IMR-90 (cell line): ENCODE measurements at places on chromosomes 3 and 15.
A peak's percentile ranks its signal among the peaks of the same experiment; 100 is the strongest.

DNA sequence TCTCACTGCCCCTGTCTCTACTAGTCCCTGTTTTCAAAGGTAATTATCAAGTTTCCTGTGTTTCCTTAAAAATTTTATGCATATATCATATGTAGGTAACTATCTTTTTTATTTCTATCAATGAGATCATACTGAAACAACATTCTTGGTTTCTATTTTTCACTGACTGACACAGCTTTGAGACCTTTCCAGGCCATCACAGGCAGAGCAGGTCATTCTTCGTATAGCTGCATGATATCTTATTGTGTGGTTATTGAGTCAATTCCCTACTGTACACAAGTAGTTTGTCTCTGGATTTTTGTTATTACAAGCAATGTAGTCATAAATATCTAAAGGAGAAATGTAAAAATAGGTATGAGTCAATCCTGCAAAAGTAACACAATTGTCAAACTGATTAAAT, 169.6 kb downstream of the CFAP20DC start:
- peak; percentile 77 for DNase-seq

DNA sequence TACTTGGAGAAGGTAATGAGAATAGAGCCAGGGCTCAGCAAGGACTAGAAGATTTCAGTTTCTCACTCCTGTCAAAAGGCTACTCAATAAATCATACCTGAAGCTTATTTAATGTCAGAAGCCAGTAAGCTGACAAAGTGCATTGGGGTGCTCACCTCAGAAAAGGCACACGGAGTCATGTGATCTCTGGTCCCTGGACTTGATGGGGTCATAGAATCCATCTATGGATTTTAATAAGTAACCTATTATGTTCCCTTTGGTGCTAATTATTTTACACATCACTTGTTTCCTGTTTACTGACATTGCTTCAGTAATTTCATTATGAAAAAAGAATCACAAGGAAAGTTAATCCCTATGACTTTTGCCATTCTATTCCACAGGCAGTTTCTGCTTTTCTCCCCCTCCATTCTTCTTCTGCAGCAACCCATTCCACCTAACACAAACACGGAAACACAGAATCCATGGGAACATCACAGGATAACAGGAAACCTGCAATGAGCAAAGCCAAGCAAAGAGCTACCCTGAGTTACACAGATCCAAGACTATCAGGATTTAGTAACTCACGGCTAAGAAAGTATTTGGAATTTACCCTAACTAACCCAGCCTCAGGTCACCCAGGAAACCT, 159.6 kb downstream of the MEIS2 start:
- DNase-seq: no peak

DNA sequence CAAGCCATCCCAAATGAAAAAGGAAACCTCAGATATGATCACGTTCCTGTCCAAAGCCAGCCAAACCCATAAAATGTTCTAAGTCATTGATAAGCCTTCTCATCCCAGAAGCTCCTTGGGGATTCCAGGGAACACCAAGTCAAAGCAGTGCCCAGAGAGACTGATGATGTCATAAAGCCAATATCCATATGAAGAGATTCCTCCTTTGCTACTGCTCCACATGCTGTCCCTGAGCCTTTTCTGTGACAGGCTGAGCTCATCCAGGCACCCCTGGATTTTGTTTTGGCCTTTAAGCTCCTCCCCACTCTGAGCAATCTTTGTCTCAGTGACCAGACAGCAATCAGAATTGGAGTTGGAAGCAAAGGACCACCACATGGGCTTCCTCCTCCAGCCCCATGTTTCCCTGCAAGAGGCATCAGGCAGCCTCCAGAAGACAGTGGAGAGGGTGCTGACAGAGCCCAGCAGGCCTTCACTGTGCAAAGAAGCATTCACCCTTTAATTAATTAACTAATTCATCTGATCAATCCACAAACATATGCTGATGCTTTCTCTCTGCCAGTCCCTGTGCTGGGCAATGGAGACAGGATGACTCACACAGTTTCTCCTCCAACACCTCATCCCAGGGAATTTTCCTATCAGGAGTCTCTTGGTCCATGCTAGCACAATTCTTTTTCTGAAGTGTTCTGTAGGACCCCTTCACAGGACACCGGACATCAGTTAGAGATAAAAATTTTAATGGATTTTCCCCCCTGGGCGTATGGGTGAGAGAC, 25.0 kb downstream of the MEX3B start:
- DNase-seq: peak; percentile 30

GRCh38 chr3:47991341-47991740, 24.9 kb downstream of the MAP4 start:
- DNase-seq: no peak

- no peak for DNase-seq
These were observed 22.4 kb upstream of the ARHGEF3 start for GRCh38 chr3:56823984-56824703.

DNA sequence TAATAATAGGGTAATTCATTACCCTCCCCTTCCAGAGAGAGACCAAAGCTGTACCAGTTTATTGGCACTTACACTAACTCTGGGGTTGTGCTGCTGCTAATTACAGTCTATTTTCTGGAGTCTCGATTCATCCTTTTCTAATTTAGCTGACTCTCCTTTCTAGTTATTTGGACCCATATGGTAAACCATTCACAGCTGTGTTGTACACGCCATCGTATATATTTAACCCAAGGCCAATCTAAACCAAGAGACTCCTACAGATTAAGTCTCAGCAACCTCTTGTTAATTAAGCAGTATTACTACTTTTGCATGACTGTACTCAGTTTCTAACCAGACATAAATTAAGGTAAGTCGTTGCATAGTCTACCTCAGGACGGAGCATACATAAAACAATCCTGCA, 22.5 kb downstream of the ANXA2 start:
- no peak for DNase-seq

GRCh38 chr3:169497567-169498257, 165.8 kb downstream of the MECOM start:
- DNase-seq: peak; percentile 47

DNA sequence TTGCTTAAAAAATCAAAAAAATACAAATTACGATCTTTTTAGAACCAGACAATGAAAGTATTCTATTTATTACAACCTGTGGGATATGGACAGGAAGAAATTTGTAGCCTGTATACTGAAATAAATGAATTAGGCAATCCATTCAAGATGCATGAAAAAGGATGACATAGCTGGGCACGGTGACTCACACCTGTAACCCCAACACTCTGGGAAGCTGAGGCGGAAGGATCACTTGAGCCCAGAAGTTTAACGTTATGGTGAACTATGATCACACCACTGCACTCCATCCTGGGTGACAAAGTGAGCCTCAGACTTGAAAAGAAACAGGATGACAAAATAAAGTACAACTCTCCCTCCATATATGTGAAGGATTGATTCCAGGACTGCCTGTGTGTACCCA, 74.1 kb downstream of the MSL2 start:
- DNase-seq: peak; percentile 9

DNA sequence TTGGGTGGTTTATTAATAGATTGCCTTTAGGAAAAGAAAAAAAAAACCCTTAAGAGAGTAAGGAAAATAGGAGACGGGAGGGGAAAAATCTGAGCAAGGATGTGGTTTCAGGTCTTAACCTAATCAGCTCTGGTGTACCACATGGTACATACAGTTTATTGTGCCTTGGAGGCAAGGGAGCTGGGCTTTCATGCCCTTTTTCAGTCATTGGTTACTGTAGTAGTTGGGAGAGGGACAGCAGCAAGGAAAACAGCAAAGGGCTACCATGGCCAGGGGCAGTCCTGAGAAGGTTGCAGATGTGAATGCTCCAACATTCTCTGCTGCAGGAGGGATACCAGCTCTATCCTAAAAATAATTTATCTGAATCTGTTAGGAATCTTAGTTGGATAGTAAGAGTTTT, 5.9 kb downstream of the CMC1 start:
- DNase-seq: no peak

DNA sequence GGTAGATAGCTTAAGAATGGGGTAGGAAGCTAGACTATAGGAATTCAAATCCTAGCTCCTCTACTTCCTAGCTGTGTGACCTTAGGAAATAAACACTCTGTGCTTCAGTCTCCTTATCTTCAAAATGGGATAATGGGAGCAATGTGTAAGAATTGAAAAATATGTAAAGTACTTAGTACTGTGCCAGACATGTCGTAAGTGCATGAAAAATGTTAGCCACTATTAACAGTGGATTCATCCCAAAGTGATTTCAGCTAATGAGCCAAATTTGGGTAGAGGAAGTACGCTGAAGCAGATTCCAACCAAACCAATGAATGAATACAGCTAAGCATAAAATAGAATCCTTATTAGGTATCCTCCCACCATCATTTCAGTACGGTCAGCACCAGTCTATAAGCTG, 192.1 kb downstream of the RORA start:
- no peak for DNase-seq

DNA sequence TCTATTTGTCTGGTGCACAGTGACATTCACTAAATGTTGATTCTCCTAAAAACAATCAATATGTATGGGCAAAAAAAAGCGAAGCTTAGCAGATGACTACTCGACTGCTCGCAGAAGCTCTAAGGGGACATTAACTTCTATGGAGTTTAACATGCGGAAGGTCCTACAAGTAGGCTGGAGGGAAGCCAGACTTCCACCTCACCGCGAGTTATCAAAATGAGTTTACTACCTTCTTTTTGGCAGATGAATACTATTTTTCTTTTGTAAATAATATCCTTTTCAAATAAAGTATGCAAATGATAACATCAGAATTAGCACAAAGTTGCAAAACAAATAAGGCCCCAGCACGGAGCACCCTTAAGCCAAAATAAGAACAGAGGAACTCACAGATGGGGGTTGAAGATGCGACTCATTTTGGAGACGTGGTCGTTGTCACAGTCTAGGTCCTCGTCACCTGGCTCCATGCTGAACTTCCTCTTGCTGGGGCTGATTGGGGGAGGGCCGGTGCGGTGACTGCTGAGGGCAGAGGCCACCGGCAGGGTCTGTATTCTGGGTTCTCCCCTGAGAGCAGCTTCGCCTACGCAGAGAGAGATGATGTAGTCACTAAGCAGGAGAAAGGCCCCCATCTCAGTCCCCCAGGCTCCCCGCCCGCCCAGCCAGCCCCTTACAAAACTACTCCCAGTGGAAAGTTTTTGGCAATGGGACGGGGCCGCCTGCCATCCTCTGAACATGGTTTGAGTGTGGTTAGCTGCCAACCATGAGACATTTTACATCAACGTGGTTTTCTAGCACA, 42.1 kb downstream of the VGLL4 start:
- DNase-seq: peak; percentile 39

DNA sequence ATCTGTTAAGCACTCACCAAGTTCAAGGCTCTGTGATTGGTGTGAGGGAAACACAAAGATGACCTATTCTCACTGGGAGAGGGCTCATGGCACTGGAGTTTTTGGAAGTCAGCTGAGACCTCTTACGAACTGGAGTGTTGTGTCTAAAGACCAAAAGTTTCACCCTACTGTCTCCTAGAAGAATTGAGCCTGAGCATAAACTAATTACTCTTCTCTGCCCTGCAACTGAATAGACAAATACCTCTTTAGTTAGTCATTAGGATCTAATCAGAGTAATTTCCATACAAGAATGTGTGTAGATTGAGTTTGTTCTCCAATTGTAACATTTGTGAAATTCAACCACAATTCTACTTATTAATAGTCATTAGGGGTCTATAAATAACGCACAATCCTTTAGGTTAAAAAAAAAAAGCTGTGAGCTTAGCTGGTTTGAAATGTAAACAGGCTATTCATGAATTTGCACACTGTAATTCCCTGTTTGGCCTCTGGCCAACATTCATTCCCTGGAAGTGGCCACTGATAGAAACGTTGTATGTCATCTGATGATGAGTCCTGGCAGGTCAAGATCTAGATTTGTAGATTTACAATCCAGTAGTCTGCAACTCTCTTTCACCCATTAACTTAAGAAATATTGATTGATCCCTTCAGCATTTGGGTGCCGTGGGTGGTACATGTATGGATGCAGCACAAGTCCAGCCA, 76.8 kb upstream of the SOX14 start:
- no peak for DNase-seq

DNA sequence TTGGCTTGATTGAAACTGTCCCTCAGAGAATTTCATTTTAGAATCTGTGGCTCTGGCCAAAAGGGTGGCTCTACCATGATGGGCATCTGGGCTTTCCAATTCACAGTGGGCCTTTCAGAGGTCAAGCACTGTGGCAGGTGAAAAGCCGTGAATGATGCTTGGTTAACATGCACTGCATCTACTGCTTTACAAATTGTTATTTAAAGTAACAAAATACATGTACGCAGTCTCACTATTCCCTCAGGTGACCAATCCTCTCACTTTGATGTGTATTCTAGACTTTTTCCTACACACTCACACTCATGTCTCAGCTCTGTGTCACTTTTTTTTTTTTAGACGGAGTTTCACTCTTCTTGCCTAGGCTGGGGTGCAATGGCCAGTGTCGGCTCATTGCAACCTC, 70.5 kb downstream of the MGLL start:
- DNase-seq: no peak

DNA sequence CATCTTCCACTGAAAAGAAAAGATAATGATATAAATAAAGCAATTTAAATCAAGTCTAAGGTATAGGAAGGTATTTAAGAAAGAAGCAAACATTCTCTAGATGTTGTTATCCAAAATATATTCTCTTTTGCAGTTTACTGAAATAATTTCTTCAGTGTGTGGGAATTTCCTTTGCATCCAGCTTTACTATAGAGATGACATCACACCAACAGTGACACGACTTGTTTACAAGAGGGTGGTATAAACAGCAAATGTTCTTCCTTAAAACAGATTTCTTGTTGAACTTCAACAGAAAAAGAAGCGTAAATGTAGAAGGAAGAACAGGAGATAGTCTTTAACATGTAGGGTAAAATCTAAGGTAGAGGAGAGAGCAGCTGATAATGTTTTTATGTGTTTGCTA, 202.5 kb downstream of the ROBO2 start:
- DNase-seq: no peak

GRCh38 chr15:70281811-70282307, 184.1 kb upstream of the TLE3 start:
- peak; percentile 66 for DNase-seq

DNA sequence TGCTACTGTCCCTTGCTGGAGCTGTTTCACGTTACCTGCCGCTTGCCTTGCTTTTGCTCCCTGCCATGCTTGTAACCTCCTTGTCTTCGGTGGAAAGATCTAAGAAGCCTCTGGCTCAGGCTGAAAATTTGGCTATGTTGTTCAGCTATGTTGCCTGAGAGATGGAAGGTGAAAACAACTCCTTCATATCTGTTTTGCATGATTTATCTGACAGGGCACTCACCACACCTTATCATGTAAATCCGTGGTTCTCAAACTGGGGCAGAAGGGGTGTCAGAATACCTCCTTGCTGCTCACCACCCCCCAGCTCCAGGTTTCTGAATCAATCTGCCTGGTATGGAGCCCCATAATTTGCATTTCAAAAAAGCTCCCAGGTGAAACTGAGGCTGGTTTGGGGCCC, 6.5 kb upstream of the CORO2B start:
- DNase-seq: no peak

GRCh38 chr3:134810052-134810435, 15.0 kb downstream of the EPHB1 start:
- no peak for DNase-seq

DNA sequence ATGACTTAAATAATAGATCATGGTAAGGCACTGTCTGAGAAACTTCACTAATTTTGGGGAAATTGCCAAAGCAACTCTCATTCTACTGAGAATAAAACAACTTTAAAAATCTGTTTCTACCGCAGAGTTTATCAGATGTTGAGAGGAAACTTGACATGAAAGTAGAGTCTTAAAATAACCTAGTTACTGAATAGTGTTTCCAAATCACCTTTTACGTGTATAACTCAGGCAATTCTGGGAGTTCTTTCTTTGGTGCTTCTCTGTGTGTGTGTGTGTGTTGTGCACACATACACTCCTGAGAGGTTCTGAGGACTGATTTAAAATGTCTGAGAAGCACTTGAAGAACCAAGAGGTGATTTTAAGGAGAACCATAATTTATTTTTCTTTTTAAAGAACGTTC, 236.6 kb downstream of the SV2B start:
- DNase-seq: no peak

- DNase-seq: no peak
These were observed 294.3 kb downstream of the CNTN4 start for GRCh38 chr3:2392981-2393380.
